Cardiac muscle cell (in vitro differentiated cells and primary cell): ENCODE measurements at places on chromosomes 4 and X. TPM values are rescaled to one million over a fixed set of nuclear protein-coding genes. Genes with fewer than 3 reads are reported as not detected.

DNA sequence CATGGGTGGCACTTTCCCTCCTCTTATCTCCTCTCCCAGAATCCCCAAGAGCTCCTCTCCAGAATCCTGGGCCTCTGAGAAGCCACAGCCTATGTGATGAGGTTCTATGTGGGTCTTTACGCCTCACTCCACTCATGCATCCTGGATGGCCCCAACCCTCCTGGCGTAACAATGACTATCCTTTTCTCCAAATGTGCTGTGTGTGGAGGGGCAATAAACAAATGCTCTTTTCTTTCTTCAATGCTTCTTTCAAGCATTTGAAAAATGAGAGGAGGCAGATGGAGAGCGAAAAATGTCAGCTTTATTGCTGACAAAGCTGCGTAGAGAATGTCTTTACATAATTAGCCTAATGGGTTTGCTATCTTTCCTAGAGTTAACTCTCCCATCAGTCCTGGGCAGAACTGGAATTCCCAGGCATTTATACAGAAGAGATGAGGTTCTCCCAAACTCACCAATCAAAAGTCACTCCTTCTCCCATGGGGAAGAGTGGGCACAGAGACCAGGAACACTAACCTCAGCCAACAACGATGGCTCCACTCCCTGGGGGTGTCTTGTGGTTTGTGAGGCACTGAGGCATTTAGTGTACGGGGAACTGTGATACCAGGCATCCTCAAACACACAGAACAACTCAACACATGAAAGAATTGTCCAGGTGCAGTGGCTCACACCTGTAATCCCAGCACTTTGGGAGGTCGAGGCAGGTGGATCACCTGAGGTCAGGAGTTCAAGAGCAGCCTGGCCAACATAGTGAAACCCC lies 118.9 kb upstream of the SLC34A2 start:
- no peak for DNase-seq
- no peaks in the 10 kb centered on the region for H3K27me3 ChIP-seq
- H3K4me3 ChIP-seq = no peak overlapping the region
- no peak overlapping the region for H3K27ac ChIP-seq
- no peaks in the 10 kb centered on the region for H3K4me1 ChIP-seq
- H3K36me3 ChIP-seq = no peaks in the 10 kb centered on the region

GRCh38 chrX:47629419-47630200 lies at the start of gene CFP:
TSS of gene CFP (minus strand) at chrX:47629930. CDS start at chrX:47629844, 86 bp downstream.
- H3K27ac ChIP-seq = no peak within 1 kb of the TSS
- no peaks in the 10 kb centered on the region for H3K4me1 ChIP-seq
- H3K4me3 ChIP-seq = no peak within 1 kb of the TSS
- no peaks in the 10 kb centered on the region for H3K36me3 ChIP-seq
- DNase-seq = no peak

DNA sequence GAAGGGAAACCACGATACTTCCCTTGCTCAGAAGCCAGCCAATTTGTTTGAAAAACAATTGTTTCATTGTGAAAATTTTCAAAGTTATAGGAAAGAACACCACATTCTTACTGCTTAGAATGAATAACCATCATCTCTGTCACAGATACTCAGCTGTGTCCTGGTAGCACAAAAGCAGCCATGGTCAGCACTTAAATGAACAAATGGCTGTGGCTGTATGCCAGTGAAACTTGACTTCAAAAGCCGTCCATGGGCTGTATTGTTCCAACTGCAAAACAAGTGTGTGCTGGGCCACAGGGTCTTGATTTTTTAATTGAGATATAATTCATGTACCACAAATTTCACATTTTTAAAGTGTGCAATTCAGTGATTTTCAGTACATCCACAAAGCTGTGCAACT lies 19.6 kb downstream of the NSDHL start:
- H3K4me1 ChIP-seq = no peaks in the 10 kb centered on the region
- no peak for DNase-seq
- no peaks in the 10 kb centered on the region for H3K27me3 ChIP-seq
- no peak overlapping the region for H3K4me3 ChIP-seq

The CCNQ gene
- 28.5 and 33.8 TPM in 2 replicates for total RNA-seq

The POU4F2 gene
- 0.33 TPM in 1 of 2 replicates, not detected in the other for total RNA-seq

The KLHL5 gene
- total RNA-seq = 17.3 and 27.7 TPM in 2 replicates

The GJB1 gene
- total RNA-seq = not detected in 2 replicates

The FGF13 gene
- total RNA-seq = 23.7 and 26.4 TPM in 2 replicates

The SMIM10 gene
- total RNA-seq = 2.4 and 2.6 TPM in 2 replicates

The CYLC1 gene
- total RNA-seq = not detected in 2 replicates

The ABLIM2 gene
- 5.8 and 7.4 TPM in 2 replicates for total RNA-seq
